ENCODE measurements at places on chromosomes 3 and 15.

DNA sequence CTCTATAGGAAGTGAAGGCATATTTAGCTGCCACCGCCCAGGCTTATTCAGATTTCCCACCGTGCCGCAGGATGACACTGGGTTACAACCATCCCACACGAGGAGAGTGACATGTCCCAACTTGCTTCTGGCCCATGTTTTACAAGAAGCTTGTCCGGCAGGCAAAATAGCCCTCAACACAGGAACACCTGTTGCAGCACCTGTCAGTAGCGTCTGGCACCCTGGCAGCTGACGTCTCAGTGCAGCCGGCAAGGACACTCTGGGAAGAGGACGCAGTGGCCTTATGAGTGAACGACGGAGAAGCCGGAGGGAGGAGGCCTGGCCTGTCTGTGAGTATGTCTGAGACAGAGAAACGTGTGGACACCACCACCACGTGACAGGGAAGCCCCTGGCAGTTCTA is 32.1 kb downstream of the FAM174B start:
- DNase-seq = no peak

- no peak for DNase-seq
Measured at GRCh38 chr3:154458560-154458959, 28.6 kb upstream of the GPR149 start.

GRCh38 chr15:51076524-51077220 is 18.0 kb downstream of the TNFAIP8L3 start:
- no peak for DNase-seq

DNA sequence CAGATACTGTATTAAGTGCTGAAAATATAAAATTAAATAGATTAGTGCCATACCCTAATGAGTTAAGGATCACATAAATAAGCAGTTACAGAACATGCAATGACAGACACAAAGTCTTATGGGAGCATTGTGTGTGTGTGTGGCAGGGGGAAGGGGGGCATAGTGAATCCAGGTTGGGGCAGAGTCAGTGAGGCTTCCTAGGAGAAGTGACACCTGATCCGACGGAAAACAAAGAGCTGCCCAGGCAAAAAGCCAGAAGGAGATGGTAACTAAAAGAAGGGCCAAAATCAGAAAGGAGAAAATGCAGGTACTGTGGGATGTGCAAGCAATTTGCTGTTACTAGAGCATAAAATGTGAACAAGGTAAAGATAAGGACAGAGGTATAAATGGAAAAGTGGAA is 80.1 kb upstream of the CHRM5 start:
- DNase-seq = no peak

DNA sequence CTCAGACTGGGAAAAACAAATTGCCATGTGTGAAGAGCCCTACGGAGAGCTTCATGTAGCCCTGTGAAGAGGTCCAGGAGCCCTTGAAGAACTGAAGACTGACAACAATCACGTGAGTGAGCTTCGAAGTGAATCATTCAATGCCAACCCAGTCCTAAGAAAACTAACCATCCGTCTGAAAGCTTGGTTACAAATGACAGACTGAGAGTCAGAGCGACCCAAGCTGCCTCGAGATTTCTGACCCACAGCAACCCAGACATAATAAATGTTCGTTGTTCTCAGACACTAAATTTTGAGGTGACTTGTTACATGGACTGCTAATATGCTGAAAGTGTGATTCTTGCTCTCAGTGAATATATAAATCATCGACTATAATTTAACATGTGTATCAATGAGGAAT is 987.2 kb upstream of the ROBO1 start:
- DNase-seq = no peak

DNA sequence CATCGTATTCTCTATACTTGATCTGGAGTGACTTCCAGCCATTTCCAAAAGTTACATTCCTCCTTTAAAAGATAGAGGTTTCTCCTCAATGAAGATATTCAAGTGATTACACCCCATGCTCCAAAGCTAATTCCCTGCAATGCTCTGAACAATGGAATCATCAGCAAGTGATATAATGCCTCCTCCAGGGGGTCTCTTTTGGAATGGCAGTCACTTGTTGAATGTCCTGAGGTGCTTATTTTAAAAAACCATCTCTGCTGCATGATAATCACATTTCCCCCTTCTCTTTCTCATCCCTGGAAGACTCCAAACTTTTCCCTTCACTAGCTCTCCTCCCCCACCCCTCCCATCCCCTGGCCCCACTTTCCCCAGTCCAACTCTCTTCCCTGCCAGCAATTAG is 2.6 kb downstream of the LHFPL4 start:
- DNase-seq = no peak
